HTR-8/SVneo (cell line): ENCODE measurements at places on chromosomes 12 and 14.

DNA sequence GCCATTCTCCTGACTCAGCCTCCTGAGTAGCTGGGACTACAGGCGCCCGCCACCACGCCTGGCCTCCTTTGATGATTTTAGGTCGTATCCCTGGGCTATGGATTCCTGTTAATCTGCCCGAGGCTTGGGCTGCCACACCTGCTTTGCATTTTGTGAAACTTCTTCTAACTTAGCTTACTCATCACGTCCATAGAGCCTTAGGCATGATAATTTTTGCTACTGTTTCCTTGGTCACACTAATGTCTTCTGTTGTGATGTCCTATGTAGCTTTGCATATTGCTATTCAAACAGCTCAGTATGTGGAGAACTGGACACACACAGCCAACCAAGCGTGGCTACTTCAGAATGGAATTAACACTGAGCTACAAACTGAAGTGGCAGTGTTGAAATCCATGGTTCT, 47.5 kb upstream of the DDX11 start:
- DNase-seq = no peak

- DNase-seq = no peak
Measured at GRCh38 chr14:106378191-106378590, 851.8 kb downstream of the TMEM121 start.

- DNase-seq = no peak
Measured at GRCh38 chr12:18546399-18546798, 191.4 kb downstream of the PLCZ1 start.

GRCh38 chr12:123807670-123808069, 45.6 kb downstream of the DNAH10 start:
- DNase-seq = no peak

GRCh38 chr14:103427485-103428443, 42.5 kb downstream of the MARK3 start:
- no peak for DNase-seq
